NCI-H2081 (cell line): ENCODE measurements at places on chromosomes 4 and X.
A peak's percentile ranks its signal among the peaks of the same experiment; 100 is the strongest.

GRCh38 chrX:36908801-36909675, 99.1 kb upstream of the FAM47C start:
- DNase-seq: peak; percentile 59

GRCh38 chr4:99144070-99144469, at the start of gene ADH4:
Gene ADH4 (minus strand): TSS chr4:99144297. CDS start chr4:99144222, 75 bp downstream.
- no peak for DNase-seq

GRCh38 chr4:158823461-158823873, 54.6 kb downstream of the FNIP2 start:
- DNase-seq: no peak

DNA sequence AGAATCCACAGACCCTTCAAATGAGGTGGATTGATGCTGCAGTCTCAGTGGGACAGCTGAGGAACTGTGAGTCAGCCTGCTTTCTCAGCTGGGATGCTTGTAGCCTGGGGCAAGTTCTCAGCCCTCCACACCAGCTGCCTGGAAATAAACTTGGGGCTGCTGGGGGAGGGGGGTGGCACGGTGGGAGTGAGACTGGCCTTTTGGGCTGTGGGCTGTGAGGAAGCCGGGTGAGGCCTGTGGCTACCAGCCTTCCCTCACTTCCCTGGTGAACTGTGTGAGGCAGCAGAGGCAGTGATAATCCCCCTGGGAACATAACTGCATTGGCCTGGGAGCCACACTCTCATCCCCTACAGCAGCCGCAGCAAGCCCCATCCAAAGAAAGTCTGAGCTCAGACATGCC, 114.5 kb upstream of the GUCY1A1 start:
- no peak for DNase-seq

GRCh38 chr4:80446664-80447063, 111.1 kb downstream of the CFAP299 start:
- DNase-seq: no peak

DNA sequence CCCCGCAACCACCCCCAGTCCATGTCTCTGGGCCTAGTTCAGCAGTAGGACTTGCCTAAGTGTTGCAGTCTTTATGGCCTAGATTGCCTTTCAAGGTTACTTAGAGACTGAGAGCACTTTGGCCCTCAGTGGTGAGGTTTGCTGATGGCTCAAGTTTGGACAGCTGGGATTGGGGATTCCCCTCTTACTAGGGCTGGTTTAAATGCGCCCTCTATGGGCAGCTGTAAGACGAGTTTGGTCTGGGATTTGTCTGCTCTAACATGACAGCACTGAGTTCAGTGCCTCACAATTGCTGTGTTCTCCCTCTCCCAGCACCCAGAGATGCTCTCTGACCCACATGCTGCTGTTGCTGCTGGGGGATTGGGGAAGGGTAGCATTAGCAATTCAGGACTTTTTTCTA, 23.1 kb downstream of the DACH2 start:
- peak; percentile 52 for DNase-seq

DNA sequence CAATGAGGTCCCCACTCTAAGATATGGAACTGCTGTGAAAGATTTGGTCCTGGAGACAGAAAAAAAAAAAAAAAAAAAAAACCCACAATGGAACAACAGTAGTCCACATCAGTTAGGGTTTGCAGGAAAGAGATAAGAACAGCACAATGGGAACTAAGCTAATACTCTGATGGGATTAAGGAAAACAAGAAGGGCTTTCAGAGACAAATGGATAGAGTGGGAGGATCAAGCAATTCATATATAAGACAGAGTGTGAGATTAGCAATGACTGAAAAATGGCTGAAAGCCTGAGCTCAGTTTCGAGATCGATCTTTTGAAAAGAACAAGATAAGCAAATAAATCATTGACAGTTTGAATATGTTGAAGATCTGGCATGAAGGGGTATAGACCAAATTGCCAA, 188.4 kb upstream of the TRPC5 start:
- no peak for DNase-seq

DNA sequence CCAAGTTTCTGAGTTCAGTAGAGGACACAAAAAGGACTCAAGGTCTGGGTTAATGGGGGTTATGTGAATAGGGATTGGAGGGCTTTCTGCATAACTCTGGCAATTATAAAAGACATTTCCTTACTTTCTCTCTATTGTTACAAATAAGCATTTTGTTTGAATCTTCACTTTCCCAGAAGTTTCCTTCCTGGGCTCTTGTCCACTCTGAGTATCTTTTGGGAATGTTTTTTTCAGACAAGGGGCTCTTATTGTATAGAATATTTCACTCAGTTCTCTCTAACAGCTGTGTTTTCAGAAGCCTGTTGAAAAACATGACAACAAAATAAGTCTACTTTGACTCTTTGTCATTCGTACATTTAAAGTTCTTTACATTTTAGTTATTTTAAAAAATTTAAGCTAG, 57.6 kb upstream of the MAP9 start:
- no peak for DNase-seq

DNA sequence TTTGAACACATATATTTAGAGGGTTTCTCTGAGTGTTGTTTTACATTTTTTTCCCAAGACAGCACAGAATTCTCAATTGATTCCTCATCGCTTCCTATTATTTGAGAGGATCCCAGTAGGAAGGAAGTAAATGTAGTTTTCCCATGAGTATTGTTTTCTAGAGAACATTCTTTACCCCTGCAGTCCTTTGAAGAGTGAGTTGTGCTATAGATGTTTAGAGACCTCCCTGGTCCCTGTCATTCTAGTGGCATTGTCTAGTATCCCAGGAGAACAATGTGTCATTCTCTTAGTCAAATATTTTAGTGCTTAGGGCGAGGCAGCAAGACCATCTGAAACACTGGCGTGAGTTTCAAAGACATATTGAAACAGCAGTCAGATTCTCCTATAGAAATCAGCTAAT, 32.5 kb downstream of the SORBS2 start:
- no peak for DNase-seq

GRCh38 chr4:53191997-53192396, 173.9 kb downstream of the SCFD2 start:
- no peak for DNase-seq

DNA sequence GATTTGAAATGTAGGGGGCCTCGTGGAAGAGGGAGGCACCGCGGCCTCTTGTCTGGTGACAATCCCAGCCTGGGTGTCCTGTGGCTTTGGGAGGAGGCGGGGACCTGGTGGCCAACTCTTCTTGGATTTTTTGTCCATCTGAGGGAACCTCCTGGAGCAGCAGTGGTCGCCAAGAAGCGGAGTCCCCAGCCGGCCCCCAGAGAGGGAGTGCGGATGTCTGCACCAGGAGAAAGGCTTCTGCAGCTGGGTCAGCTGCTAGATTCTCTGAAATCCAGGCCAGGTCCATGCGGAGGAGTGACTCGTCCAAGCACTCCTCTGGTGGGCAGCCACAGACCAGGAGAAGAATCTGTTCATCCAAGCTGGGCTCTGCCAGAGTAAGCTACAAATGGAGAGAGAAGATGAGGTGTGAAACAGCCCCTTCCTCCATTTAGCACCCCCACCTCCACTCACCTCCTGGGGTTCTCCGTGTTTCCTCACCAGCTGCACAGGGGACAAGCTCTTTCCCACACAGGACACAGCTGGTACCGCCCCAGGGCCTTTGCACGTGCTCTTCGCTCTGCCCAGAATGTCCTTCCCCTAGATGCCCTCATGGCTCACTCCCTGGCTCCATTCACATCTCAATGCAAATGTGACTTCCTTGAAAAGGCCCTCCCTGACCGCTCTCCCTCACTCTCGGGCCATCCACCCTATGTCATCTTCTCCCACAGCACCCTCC, 27.6 kb downstream of the C4orf50 start:
- DNase-seq: no peak

DNA sequence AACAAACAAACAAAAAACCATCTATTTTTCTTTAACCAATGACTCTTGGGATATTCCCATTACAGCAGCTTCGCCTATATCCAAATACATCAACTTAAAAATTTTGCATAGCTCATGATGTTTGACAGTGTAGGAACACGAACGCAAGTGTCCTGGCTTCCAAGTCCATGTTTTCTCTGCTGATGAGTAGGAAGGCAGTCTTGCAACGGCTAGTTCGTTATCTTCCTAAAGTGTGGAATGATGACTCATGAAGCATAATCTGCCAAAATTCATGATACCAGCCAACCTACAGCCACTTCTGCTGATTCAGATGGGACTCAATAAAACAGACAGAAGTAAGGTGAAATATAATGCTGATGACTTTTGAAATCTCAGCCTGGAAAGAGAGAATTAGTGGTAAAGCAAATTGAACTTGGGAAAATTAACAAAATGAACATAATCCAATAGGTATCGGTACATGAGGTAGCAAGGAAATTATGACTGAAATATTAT, 6.4 kb upstream of the SEPTIN11 start:
- no peak for DNase-seq

DNA sequence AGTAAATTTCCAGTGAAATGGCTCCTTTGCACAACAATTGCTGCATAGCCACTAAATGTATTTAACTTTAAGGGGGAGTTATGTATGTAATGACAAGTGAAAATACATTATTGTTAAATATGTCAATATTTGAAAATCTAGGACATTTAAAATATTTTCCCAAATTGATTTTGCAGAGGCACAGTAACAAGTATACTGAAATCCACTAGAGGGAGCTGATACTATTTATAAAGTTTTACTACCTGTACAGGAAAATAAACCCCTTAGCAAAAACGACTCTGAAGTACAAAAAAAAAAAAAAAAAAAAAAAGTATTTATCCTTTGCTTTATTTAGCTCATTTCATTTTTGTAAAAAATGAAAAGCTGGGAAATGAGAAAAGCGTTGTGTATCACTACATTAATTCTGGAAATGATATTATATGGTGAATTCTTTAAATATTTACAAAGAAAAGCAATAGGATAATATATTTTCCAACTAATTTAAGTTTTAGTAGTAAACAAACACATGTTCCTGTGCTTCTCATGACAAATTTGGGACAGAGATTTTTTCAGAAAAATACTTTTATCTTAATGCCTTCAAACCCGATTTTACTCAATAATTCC, 727.7 kb downstream of the DMD start:
- DNase-seq: peak; percentile 23

DNA sequence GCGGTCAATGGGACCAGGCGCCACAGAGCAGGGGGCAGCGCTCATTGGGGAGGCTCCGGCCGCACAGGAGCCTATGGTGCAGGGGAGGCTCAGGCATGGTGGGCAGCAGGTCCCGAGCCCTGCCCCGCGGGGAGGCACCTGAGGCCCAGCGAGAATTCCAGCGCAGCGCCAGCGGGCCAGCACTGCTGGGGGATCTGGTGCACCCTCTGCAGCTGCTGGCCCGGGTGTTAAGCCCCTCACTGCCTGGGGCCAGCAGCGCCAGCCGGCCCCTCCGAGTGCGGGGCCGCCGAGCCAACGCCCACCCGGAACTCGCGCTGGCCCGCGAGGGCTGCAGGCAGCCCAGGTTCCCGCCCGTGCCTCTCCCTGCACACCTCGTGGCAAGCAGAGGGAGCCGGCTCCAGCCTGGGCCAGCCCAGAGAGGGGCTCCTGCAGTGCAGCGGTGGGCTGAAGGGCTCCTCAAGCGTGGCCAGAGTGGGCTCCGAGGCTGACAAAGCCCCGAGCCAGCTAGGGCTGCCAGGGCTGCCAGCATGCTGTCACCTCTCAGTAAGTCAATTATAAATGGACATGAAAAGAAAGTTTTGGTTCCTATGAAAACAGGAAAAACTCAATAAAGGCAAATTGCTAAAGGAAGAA, 14.5 kb downstream of the FAM184B start:
- no peak for DNase-seq

- no peak for DNase-seq
Observed at GRCh38 chr4:81429031-81429430, 42.7 kb downstream of the RASGEF1B start.

- no peak for DNase-seq
Observed at GRCh38 chr4:8528713-8529112, 51.5 kb upstream of the GPR78 start.

DNA sequence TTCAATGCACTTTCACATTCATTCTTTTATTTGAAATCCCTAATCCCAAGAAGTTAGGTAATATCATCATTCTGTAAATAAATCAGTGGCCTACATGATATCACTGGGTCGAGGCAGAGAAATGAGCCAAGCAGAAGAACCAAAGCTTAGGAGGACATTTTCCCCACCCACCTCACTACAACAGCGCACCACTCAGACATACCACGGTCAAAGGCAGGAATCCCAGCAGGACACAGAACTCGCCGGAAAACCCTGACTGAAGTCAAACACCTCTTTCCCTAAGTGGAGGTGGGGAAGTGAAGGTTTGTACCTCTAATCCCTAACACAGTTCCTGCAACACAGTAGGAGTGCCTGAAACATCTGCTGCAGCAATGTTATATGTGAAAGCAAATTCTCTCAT, 21.5 kb downstream of the RELL1 start:
- DNase-seq: no peak

- DNase-seq: no peak
Observed at GRCh38 chrX:18151649-18152048, 69.0 kb downstream of the BEND2 start.

GRCh38 chrX:11119313-11119943, 8.3 kb downstream of the HCCS start:
- DNase-seq: no peak

GRCh38 chr4:61143461-61143860, 56.7 kb upstream of the ADGRL3 start:
- DNase-seq: no peak

- no peak for DNase-seq
Observed at GRCh38 chr4:38442073-38442788, 221.8 kb upstream of the KLF3 start.

- DNase-seq: no peak
Observed at GRCh38 chrX:45710081-45710801, 509.6 kb upstream of the DIPK2B start.

DNA sequence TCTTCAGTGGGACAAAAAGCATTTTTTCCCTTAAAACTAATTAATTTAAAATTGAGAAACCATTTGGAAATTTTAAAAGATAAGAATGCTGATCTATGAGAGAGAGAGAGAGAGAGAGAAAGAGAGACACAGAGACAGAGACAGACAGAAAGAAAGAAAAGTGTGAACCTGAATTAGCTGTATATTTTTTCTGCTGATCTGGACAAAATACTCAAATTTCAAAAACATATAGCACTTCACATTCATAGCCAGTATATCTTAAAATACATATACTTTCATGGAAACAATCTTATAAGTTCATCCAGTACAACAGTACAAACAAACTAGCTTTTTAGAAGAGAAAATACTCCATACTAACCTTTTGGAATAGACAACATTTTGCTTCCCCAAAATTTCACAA, 18.4 kb downstream of the ENOX2 start:
- no peak for DNase-seq

GRCh38 chr4:5267408-5267807, 216.1 kb downstream of the STK32B start:
- no peak for DNase-seq

DNA sequence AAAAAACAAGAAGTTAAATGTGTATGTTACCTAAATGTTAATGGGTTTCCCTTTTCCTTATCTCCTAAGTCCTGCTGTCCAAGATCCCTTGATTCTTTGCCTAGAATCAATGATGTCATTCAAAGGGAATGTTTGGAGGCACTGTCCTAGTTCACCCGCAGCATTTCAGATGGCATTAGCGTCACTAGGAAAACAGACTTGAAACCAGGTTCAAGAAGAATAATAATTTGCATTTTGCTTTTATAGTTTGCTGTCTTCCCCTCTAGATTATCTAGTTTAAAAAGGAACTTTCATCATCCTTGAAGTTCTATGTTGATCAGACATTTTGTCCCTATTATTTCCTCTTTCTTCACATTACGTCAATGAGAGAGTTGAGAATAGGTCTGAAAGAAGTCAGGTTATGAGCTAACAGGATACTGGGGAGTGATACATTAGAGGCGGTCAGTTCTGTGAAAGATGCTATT, 234.1 kb upstream of the PGRMC2 start:
- DNase-seq: no peak
